ENCODE measurements at places on chromosomes 7 and 10.

DNA sequence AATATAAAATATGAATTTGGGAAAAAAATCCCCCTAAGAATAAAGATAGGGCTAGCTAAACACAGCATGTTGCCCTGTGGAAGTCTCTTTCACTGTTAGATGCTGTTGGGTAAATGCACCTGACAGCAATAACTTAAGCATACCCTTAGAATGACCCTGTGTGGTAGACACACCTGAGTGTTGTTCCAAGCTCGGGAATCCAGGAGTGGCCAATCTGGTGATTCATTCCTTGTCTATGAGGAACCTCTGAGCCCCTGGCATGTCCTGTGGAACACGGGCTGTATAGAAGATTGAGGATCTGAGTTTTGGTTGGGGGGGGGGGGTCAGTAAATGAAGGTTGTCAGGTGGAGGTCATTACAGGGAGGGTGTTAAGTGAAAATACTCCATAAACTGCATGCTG, 730.0 kb upstream of the IGFBP3 start:
- no peak for DNase-seq

- DNase-seq: no peak
These were observed 141.1 kb upstream of the CDK13 start for GRCh38 chr7:39808796-39809481.

- DNase-seq: no peak
These were observed 365.2 kb upstream of the ZMIZ1 start for GRCh38 chr10:78703593-78703992.

GRCh38 chr7:21198921-21199320, 229.0 kb upstream of the SP4 start:
- no peak for DNase-seq

Measured in CD8-positive, alpha-beta memory T cell (primary cell).